ENCODE measurements at places on chromosomes 7 and 10. TPM values are rescaled to one million over a fixed set of nuclear protein-coding genes. Genes with fewer than 3 reads are reported as not detected.

The JCAD gene
- 10.5 TPM for polyA plus RNA-seq

The WAPL gene
- polyA plus RNA-seq = 9.4 TPM

The SPDYE6 gene
- 0.15 TPM for polyA plus RNA-seq

The EIF3A gene
- polyA plus RNA-seq = 92.2 TPM

The LRRC4 gene
- polyA plus RNA-seq = 2.2 TPM

The ZNF722 gene
- polyA plus RNA-seq = not detected

The CADPS2 gene
- 18.9 TPM for polyA plus RNA-seq

The CLRN3 gene
- polyA plus RNA-seq = not detected

The PDE6C gene
- polyA plus RNA-seq = not detected

The SPOCK2 gene
- 16.6 TPM for polyA plus RNA-seq

The INSYN2A gene
- not detected for polyA plus RNA-seq

The STEAP4 gene
- polyA plus RNA-seq = 14.2 TPM

The PRSS37 gene
- not detected for polyA plus RNA-seq

The OGDHL gene
- polyA plus RNA-seq = 2.1 TPM

The NCF1 gene
- polyA plus RNA-seq = 0.99 TPM

The EXOC6 gene
- polyA plus RNA-seq = 5.8 TPM

The SDK1 gene
- polyA plus RNA-seq = 2.2 TPM

The MLXIPL gene
- 2.0 TPM for polyA plus RNA-seq

The GPR22 gene
- polyA plus RNA-seq = 33.5 TPM

The TACC2 gene
- 96.7 TPM for polyA plus RNA-seq

The OR2A1 gene
- 0.04 TPM for polyA plus RNA-seq

The SLC26A3 gene
- polyA plus RNA-seq = 0.10 TPM

The TAS2R38 gene
- polyA plus RNA-seq = not detected

The ACTL6B gene
- polyA plus RNA-seq = not detected

The EMX2 gene
- polyA plus RNA-seq = 0.06 TPM

The IL15RA gene
- 6.6 TPM for polyA plus RNA-seq

The C10orf53 gene
- not detected for polyA plus RNA-seq

The GPR26 gene
- polyA plus RNA-seq = not detected

The EPHA1 gene
- 0.04 TPM for polyA plus RNA-seq

The HELLS gene
- 0.23 TPM for polyA plus RNA-seq

The NFE2L3 gene
- 1.1 TPM for polyA plus RNA-seq

The ASB10 gene
- 6.9 TPM for polyA plus RNA-seq

The BICC1 gene
- 2.1 TPM for polyA plus RNA-seq

The UNC5B gene
- 4.8 TPM for polyA plus RNA-seq

The SYNPO2L gene
- 246 TPM for polyA plus RNA-seq

The TMEM213 gene
- not detected for polyA plus RNA-seq

The KCNMA1 gene
- 0.53 TPM for polyA plus RNA-seq

The ANKRD2 gene
- 450 TPM for polyA plus RNA-seq

The DPYSL4 gene
- polyA plus RNA-seq = 4.0 TPM

The POU6F2 gene
- polyA plus RNA-seq = 0.03 TPM

The NRCAM gene
- polyA plus RNA-seq = 0.15 TPM

The IDI1 gene
- polyA plus RNA-seq = 44.8 TPM

The POLR2J gene
- 86.3 TPM for polyA plus RNA-seq

The HMX2 gene
- polyA plus RNA-seq = not detected
